Effector memory CD4-positive, alpha-beta T cell (primary cell): ENCODE measurements at places on chromosomes 3 and 15.

GRCh38 chr15:57994221-57995049 lies 71.1 kb downstream of the ALDH1A2 start:
- DNase-seq: no peak

DNA sequence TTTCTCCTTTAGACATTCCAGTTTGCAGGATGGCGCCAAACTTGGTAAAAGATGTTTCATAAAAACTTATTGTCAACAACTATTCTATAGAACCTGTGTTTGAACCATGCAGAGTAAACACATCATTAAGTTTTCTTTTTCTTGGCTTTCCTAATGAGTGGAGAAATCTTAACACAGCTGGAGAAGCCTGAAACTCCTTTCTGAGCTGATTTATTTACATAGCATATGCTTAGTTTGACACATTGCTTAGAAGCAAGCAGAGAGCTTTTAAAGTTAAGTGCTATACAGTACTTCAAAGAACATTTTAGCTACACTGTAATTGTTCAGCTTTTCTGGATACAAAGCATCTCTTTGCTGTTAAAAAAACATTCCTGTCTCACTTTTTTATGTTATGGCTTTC lies 61.0 kb upstream of the PAQR5 start:
- DNase-seq: no peak

DNA sequence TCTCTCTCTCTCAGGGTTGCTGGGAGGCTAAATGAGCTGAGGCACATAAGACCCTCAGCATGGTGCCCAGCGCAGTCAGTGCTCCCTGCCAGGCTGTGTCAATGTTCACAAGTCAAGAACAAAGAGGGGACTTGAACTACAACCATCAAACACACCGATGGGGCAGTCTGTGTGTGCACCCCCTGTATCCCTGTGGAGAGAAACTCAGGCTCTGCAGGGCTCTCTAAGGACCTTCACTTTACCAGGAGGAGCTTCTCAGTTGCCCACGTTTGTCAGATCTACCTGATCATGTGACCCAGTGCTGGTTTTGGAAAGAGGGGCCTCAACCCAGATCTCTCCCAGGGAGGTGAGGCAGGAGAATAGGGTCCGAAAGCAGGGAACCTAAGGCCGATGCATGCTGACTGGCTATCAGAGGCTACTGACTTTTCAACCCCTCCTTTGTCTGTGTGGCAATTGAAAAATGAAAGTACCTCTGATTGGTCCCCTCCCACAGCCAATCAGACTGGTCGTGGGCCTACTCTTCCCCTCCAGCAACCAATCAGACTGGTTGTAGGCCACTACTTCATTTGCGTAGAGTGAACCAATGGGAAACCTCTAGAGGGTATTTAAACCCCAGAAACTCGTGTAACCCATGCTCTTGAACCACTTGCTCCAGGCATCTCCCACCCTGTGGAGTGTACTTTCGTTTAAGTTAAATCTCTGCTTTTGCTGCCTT lies 34.0 kb downstream of the RHCG start:
- DNase-seq: no peak

GRCh38 chr3:51986010-51986947 lies 2.9 kb downstream of the ACY1 start:
- DNase-seq: no peak

GRCh38 chr3:131807822-131808221 lies 227.0 kb downstream of the CPNE4 start:
- no peak for DNase-seq

DNA sequence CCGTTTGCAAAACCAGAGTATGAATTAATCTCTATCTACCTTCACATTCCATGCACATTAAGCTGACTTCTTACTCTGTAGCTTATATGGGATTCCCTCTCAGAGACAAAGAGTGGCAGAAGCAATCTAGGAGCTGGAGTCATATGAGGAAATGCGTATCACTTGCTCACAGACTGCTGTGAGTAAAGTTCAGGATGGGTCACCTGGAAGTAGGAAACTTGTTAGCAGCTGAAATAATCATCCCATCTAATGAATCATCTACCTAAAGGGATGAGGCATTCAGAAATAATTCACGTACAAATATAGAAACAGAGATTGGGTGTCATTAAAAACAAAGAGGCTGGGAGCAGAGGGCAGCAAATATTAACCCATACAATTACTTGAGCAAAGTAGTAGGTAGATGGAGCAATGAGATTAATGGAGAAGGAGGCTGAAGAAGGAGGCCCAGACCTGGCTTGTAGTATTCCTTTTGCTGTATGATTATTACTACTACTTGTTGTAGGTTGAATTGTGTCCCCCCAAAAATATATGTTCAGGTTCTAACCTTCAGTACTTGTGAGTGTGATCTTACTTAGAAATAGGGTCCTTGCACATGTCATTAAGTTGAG lies 866.3 kb downstream of the ROBO2 start:
- DNase-seq: no peak

- DNase-seq: no peak
Observed at GRCh38 chr3:186935133-186935532, 4.8 kb downstream of the ST6GAL1 start.

GRCh38 chr15:85706779-85707518 lies 87.8 kb downstream of the KLHL25 start:
- peak; percentile 36 for DNase-seq

- DNase-seq: no peak
Observed at GRCh38 chr3:39808467-39809180, 785 bp upstream of the MYRIP start.

GRCh38 chr15:38153781-38154180 lies 98.9 kb upstream of the SPRED1 start:
- DNase-seq: no peak

- no peak for DNase-seq
Observed at GRCh38 chr3:9169956-9170850, 79.2 kb downstream of the SRGAP3 start.

GRCh38 chr15:98803228-98804056 lies 155.1 kb downstream of the IGF1R start:
- no peak for DNase-seq

- no peak for DNase-seq
Observed at GRCh38 chr3:162141272-162141791, 644.7 kb downstream of the OTOL1 start.

DNA sequence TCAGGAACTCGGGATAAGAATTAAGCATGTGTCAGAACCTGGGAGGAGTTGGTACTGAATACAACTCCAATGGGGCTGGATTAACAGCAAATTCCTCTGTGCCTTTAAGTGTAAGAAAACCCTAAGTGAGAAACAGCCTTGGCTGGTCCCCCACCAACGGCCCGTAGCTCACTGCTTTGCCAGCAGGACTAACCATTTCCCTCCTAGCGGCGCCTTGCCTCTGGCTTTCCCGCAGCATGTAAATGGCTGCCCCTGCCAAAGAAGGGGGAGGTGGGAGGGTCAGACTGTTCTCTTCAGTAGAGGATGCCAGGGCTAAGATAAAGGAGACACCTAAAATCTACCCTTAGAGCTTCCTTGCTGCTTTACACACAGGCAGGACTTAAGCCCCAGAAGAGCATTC lies 51.0 kb upstream of the SH3GL3 start:
- no peak for DNase-seq

DNA sequence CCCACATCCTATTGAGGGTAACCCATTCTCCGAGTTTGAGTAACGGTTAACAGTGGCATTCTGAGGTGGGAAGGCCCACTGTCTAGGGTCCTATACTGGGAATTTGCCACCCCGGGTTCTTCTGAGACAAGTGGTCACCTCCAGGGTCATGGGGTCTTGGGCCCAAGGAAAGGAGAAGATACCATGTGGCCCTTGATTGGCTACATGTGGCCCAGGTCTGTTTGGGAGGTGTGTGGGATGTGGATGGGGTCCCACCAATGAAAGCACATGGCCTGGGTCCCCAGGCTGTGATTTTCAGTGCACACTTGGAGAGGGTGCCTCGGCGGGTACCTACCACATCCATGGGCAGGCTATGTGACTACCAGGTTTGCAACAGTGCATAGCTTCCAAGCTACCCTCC lies 214.4 kb downstream of the UBE3A start:
- DNase-seq: no peak

GRCh38 chr15:45548753-45549520 lies 26.4 kb upstream of the SLC30A4 start:
- no peak for DNase-seq

GRCh38 chr15:91603384-91604080 lies 250.0 kb upstream of the SLCO3A1 start:
- DNase-seq: no peak

- no peak for DNase-seq
Observed at GRCh38 chr3:103684904-103685303, 1250.1 kb downstream of the ZPLD1 start.

- no peak for DNase-seq
Observed at GRCh38 chr3:152292366-152292765, 23.6 kb downstream of the MBNL1 start.

- DNase-seq: no peak
Observed at GRCh38 chr3:30112902-30113484, 493.4 kb upstream of the TGFBR2 start.

DNA sequence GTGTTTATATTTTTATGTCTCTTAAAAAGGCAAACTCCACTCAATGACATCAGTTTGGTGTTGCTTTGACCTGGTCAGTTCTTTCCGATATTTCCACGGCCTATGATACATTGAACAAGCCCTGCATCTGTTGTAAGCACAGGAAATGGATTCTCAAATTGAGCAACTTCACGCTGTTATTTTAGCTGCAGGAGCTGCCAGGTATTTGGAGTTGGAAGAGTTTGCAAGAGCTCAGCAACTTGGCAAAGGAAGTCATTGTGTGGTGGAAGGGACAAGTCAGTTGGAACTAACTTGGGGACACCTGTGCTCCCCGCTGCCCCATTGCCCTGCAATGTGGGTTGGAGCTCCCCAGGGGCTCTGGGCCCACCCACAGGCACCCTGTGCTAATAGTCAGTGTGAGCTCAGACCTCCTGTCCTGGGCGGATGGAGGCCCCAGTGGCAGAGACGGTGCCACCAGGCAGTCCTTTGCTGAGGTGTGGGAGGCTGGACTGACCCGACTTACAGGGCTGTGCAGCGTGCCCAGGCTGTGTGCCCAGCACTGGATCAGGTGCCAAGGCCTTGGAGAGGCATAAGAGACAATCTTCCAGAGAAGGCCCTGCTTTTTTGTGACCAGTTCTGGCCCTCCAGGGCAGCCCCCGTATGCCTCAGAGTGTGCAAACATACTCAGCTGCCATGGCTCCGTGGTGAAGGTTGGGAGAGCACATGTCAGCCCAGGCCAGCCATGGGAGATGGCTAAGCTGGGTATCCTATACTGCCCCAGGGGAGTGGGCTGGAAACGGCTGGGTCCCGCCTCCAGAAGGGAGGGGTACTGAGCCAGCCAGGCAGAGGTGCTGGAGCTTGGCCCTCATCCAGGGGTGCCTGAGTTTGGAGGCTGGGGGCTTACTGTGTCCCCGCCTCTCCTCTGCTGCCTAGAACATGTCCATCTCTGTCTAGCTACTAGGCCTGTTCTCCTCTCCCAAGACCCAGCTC lies 43.5 kb downstream of the KY start:
- no peak for DNase-seq

DNA sequence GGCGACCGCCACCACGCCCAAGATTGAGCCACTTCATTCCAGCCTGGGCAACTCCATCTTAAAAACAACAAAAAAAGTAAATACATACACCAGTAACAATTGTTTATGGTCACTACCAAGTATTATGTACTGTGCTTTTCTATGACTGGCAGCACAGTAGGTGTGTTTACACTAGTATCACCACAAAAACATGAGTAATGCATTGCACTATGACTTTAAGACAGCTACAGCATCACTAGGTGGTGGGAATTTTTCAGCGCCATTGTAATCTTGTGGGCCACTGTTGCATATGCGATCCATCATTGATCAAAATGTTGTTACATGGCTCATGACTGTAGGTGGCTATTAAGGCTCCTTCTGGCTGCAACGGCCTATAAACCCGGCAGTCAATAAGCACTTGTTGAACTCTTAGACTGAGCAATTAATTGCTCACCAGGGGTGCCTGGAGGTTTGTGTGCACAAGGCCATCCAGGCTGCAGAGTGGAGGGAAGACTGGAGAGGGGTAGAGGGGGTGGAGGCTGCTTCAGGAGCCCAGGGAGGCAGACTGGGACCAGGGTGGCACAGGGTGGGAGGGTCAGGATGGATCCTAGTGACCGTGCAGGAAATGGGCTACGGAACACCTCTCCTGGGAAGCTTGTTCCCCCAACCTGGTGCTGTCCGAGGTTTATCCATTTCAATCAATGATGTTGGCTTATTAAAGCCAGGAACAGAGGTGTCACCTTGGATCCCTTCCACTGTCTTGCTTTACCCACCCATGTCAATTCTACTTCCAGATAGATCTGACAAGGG lies 17.9 kb upstream of the COPG1 start:
- DNase-seq: no peak

GRCh38 chr3:20246662-20247061 lies 60.7 kb upstream of the SGO1 start:
- DNase-seq: no peak

DNA sequence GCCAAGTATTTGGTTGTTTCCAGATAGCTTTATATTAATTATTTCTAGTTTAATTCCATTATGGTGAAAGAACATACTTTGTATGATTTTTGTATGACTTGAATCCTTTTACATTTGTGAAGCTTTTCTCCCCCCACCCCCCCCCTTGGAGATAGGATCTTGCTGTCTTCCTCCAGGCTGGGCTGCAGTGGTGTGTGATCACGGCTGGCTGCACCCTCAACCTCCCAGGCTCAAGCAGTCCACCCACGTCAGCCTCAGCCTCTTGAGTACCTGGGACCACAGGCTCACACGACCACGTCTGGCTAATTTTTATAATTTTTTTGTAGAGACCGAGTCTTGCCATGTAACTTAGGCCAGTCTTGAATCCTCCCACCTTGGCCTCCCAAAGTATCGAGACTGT lies 29.5 kb downstream of the ARL8B start:
- no peak for DNase-seq

DNA sequence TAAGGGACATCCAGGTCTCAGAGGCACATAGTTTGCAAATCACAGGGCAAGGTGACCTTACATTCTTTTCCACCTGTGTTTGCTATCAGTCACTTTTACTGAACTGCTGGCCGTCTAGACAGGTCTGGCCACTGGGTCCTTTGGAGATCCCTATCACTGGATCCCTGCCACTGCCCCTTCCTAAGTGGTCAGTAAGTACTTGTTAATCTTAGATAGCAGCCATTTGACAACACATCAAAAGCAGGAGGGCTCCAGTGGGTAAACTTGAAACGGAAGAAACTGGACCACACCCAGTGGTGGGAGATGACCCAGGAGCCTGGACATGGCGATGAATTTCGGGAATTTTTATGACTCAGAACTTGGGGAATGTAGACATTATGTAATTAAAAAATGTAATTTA lies 28.9 kb upstream of the RASGRP1 start:
- DNase-seq: no peak

DNA sequence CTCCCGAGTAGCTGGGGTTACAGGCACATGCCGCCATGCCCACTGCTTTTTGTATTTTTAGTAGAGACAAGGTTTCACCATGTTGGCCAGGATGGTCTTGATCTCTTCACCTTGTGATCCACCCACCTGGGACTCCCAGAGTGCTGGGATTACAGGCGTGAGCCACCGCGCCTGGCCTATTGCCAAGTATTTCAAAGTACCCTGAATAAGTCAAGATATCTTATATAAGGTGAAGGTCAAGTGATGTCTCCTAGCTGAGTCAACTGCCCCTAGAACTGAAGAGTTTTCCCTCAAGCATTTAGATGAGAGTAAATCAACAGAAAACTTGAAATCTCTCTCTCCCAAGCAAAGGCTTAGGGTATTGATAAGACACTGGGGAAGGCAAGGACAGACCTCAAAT lies 63.9 kb downstream of the RPL22L1 start:
- DNase-seq: no peak
